ACHN (cell line): ENCODE measurements at places on chromosomes 2 and 18.

DNA sequence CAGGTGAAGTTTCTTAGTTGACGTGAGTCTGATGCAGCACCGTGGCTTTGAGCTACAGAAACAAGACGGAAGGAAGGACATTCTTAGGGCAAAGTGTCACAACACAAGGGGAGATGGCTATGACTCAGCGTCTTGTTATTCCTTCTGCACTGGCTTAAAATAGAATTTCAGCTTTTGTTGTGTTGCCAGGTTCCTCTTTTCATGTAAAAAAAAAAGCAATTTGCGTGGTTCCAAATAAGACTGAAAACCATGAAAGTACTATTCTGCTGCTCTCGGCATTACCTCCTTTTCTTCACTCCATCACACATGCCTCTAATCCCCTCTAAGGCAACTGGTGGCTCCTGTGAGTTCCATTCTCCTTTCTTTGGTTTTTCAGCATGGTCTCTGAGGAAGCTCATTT lies 150.1 kb downstream of the ANTXR1 start:
- DNase-seq, result peak; percentile 85

DNA sequence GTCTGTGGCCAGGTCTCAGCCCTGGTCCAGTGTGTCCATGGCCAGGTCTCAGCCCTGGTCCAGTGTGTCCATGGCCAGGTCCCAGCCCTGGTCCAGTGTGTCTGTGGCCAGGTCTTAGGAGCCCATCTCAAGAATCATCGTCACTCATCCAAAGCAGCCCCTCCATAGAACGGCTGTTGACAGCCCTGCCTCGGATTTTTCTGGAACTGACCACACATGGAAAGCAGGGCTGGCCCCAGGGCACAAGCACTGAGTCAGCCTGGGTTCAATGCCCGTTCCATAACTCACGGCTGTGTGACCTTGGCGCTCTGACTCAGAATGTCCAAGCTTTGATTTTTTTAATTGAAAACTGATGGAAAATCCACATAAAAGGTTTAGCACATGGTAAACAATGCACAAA lies 59.9 kb upstream of the SNTG2 start:
- DNase-seq, result no peak

DNA sequence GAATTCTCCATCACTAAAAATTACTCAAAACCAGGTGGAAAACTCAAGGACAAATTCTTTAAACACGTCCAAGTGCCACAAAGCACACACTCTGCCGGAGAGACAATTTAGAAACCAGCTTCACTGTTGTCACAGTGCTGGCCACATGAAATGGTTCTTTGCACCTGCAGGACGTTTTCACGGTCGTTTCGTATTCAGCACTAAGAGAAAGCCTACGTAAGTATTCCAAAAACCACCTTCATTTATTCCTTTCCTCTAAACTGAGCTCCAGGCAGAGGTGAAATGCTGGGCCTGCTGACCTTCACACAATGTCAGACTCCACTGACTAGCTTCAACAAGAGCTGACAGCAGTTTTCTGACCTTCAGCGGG lies 680 bp downstream of the ATP5F1A start:
- no peak for DNase-seq

GRCh38 chr18:59910967-59911366 lies 11.2 kb downstream of the PMAIP1 start:
- DNase-seq, result no peak

DNA sequence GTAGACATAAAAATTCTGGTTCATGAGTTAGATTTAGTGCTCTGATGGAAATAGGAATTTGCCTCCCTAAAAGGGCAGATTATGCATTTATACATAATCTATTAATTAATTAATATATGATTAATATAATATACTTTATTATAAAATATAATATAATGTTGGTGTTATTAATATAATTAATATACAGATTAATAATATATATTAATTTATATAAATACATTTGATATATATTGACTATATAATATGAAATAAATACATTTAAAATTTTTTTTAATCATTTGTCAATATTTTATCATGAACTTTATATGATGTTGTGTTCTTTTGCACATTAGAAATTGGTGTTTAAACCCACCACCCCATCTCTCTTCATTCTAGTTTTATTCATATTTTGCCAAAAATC lies 652.1 kb upstream of the ZNF804A start:
- no peak for DNase-seq

GRCh38 chr18:50992351-50992762 lies 24.5 kb downstream of the ELAC1 start:
- no peak for DNase-seq
